ENCODE measurements at places on chromosomes 13 and 19. TPM values are rescaled to one million over a fixed set of nuclear protein-coding genes. Genes with fewer than 3 reads are reported as not detected.

DNA sequence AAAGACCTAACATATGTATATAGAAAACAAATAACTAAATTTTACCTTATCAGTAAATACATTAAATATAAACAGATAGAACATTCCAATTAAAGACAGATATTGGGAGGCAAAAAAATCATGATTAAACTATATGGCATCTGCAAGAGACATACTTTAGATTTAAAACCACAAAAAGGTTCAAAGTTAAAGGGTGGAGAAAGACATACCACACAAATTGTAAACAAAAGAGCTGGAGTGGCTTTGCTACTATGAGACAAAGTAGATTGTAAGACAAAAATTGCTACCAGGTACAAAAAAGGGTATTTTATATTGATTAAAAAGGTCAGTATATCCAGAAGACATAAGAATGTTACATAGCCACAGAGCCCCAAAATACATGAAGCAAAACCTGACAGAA, 200.2 kb downstream of the KCNRG start:
- no peak overlapping the region for H3K27ac ChIP-seq
- H3K4me1 ChIP-seq = peaks cover 5% of the 10 kb centered on the region
- no peaks in the 10 kb centered on the region for H3K36me3 ChIP-seq
- no peak overlapping the region for H3K4me3 ChIP-seq

DNA sequence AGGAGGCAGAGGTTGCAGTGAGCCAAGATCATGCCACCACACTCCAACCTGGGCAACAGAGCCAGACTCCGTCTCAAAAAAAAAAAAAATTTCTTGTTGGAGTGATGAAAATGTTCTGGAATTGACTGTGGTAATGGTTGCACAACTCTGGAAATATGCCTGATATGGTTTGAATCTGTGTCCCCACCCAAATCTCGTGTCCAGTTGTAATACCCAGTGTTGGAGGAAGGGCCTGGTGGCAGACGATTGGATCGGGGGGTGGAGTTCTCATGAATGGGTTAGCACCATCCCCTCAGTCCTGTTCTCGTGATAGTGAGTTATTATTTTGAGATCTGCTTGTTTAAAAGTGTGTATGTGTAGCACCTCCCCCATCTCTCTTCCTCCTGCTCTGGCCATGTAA, 41.1 kb upstream of the MAP3K10 start:
- no peak overlapping the region for H3K27ac ChIP-seq
- no peaks in the 10 kb centered on the region for H3K27me3 ChIP-seq
- no peak overlapping the region for H3K4me3 ChIP-seq
- peaks cover 4% of the 10 kb centered on the region for H3K4me1 ChIP-seq
- no peak for DNase-seq

- no peak overlapping the region for H3K27ac ChIP-seq
- no peak for DNase-seq
- no peaks in the 10 kb centered on the region for H3K27me3 ChIP-seq
- no peaks in the 10 kb centered on the region for H3K36me3 ChIP-seq
These were observed 9.4 kb downstream of the ZNF546 start for GRCh38 chr19:40006273-40006691.

DNA sequence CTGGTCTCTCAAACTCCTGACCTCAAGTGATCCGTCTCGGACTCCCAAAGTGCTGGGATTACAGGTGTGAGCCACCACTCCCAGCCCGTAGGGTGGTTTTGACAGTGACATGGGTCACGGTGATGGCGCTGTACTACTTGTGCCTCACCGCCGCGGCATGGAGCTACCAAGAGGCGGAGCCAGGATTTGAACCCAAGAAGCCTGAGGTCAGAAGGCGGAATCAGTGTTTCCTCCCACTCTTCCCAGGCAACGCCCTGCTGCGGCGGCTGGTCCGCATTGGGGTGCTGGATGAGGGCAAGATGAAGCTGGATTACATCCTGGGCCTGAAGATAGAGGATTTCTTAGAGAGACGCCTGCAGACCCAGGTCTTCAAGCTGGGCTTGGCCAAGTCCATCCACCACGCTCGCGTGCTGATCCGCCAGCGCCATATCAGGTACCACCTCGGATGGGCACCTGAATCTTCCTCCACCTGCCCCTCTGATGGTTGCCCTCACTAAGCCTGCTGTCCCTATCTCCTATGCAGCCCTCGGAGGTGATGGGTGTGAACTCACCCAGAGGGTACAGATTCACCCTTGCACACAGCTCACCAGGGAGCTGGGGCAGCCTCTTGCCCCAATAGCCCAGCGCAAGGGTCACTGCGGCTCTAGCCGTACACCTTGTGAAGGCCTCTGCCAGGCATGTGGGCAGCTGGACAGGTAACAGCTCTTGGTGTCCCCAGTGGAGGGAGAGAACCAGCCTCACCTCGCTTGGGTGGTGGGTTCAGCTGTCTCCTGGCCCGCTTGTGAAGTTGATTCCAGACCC, 5.6 kb downstream of the RPS9 start:
- H3K36me3 ChIP-seq = peaks cover 59% of the 10 kb centered on the region
- no peak overlapping the region for H3K4me3 ChIP-seq
- H3K27ac ChIP-seq = no peak overlapping the region

DNA sequence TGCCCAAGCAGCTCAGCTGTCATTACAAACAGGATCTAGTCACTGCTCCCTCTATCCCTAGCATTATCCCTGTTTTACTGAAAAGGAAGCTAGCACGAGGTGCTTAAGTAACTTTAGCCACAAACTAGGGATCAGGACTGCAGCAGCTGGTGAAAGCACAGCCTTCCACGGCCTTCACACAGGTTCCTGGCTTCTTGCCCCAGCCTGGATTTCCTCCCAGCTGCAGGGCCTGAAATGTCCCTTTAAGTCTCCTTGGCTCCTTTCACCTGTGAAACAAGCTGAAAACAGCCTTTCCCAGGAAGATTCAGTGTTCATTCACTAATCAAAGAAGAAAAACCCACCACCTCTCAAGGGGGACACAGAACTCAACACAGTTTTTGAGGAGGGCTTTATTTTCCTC, 754.5 kb downstream of the DIAPH3 start:
- no peak overlapping the region for H3K4me3 ChIP-seq
- no peaks in the 10 kb centered on the region for H3K27me3 ChIP-seq
- no peaks in the 10 kb centered on the region for H3K4me1 ChIP-seq
- DNase-seq = no peak

DNA sequence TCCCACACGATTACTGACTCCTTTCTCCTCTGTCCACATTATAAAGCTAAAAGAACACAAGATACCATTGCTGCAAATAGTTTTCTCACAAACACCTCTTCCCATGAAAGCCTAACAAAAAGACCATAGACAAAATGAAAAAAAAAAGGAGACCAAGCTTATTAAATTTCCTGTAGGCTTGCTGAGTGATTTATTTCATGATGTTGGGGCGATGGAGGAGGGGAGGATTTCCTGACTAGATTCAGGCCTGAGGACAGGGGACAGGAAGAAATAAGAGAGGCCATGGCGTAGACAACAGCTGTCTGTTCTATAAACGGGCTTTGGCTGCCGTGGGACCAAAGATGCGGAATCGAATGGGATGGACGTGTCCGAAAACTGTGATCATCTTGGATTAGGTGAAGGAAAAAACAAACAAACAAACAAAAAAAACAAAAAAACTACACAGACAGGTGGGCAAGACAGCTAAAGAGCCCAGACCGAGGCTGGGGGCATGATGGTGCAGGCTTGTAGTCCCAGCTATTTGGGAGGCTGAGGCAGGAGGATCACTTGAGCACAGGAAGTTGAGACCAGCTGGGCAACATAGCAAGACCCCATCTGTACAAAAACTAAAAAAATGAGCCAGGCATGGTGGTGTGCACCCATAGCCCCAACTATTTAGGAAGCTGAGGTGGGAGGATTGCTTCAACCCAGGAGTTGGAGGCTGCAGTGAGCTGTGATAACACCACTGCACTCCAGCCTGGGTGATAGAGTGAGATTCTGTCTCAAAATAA, 5.3 kb downstream of the TMPRSS9 start:
- H3K4me1 ChIP-seq = no peaks in the 10 kb centered on the region
- H3K27me3 ChIP-seq = peaks cover 14% of the 10 kb centered on the region
- no peak overlapping the region for H3K27ac ChIP-seq

GRCh38 chr13:96824140-96824539, 170.1 kb downstream of the OXGR1 start:
- peaks cover 27% of the 10 kb centered on the region for H3K27me3 ChIP-seq
- H3K4me1 ChIP-seq = no peaks in the 10 kb centered on the region
- no peak for DNase-seq
- no peak overlapping the region for H3K27ac ChIP-seq
- H3K36me3 ChIP-seq = no peaks in the 10 kb centered on the region

GRCh38 chr19:383922-384798, 24.8 kb downstream of the C2CD4C start:
- peaks cover 21% of the 10 kb centered on the region for H3K27me3 ChIP-seq
- peaks cover 6% of the 10 kb centered on the region for H3K4me1 ChIP-seq

GRCh38 chr19:31266731-31267130, 82.5 kb downstream of the TSHZ3 start:
- H3K4me1 ChIP-seq = no peaks in the 10 kb centered on the region
- no peak for DNase-seq

Gene NDUFA11
- 169 TPM for total RNA-seq

Gene TUBA3C
- total RNA-seq = not detected
